COLO829 (cell line): ENCODE measurements at places on chromosomes 1 and 21.

DNA sequence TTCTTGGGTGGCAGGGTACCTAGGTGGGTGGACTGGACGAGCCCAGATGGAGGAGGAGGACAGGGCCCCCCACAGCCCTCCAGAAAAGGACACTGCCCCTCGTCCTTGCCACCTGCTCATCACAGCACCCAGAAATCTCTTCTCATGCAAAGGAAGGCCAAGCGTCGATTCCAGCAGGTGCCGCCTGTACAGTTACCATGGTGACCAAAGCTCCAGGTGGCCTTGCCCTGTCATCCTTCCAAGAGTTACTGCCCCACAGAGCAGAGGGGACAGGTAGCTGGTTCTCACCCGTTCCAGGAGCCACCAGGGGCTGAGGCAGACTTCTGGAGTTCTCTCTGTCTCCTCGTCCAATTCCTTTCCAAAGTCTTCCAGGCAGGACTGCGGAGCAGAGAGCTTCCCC lies 119.9 kb upstream of the VAMP3 start:
- DNase-seq: no peak

DNA sequence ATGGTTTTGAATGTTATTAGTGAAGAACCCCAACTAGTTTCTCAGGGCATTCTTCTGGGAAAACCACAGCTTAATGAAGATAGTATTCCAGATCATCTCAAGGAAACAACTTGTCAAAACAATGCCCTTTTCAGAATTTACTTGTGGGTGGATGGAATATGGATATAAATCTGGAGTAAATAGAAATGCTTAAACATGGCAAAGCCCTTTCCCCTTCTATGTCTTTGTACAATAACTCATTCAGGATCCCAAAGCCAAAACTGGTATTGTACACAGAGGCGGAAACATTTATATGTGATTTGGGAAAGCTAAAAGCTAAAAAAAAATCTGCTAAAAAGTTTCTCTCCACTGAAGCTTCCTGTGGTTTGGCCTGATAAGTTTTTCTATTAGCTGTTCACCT lies 55.5 kb upstream of the RGS5 start:
- peak; percentile 92 for DNase-seq

- DNase-seq: no peak
These were observed 27.7 kb upstream of the PDXK start for GRCh38 chr21:43691086-43691795.

GRCh38 chr1:223706077-223706973 lies 6.0 kb upstream of the CAPN2 start:
- DNase-seq: no peak

DNA sequence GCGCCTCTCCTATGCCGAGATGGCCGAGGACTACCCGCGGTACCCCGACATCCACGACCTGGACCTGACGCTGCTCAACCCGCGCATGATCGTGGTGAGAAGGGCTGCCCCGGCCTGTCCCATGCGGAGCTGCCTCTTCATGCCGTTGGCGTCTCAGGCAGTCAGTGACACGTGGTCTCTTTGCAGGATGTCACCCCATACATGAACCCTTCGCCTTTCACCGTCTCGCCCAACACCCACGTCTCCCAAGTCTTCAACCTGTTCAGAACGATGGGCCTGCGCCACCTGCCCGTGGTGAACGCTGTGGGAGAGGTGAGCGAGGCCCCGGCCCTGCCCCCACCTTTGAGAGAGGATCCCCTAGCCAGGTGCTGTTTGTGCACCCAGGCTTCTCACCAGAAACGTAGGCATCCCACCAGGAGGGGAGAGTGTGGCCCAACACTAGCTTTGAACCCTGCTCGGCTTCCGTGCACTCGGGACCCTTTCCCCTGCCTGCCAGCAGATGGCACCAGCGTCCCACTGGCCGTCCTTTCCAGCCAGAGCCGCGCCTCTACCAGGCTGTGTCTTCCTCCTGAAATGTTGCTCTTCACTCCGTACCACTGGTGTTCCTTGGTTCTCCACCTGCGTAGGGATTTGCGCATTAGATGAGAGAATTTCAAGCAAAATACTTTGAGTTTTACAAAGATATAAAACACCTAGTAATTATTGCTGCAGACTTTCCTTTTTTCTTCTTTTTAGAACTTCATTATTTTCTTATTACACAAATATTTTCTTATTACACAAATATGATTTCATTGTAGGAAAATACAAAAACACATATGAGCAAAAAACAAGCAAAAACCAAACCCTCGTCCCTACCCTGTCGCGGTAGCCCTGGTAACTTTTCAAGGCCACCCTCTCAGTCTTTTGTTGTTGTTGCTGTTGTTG lies 9.0 kb downstream of the NPPA start:
- peak; percentile 81 for DNase-seq

DNA sequence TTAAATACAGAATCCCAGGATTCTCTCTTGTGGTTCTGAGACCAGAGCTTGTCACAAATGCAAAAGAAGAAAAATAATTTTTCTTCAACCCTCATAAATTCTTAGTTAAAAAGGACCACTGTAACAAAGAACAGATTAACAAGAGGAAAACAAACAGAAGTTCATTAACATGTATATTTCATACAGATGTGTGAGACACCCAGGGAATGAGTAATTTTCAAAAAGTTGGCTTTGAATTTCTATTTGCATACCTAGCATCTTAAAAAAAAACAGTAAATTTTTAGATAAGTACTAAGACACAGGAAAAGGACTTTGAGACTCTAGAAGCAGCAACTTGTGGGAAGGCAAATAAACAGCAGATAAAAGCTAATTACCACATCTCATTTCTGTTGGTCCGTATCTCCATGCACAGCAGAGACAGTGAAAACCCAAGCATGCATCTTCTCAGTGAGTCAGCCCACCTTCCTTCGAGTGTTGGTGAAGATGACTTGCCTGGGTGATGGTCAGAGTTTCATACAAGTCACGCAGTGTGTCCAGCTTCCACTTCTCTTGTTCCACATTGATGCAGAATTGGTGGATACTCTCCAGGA lies 399.9 kb upstream of the ADAMTS5 start:
- no peak for DNase-seq

DNA sequence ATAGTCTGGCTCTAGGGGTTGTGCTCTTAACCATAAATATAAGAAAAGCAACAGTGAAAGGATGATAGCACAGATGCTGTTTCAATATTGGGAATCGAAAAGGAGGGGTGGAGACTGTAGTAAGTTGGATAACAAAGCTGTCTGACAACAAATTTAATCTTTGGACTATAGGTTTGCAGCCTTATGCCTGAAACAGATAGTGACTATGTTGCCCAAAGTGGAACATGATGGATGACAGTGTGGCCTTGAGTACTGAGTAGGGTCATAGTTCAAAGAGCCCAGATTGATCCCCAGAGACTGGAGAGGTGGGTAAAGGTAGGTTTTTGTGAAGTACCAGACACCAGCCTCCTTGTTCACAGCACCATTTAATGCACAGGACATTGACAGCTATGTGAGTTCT lies 144.0 kb upstream of the PALMD start:
- DNase-seq: no peak

GRCh38 chr1:240610636-240611035 lies 1.3 kb downstream of the GREM2 start:
- no peak for DNase-seq

DNA sequence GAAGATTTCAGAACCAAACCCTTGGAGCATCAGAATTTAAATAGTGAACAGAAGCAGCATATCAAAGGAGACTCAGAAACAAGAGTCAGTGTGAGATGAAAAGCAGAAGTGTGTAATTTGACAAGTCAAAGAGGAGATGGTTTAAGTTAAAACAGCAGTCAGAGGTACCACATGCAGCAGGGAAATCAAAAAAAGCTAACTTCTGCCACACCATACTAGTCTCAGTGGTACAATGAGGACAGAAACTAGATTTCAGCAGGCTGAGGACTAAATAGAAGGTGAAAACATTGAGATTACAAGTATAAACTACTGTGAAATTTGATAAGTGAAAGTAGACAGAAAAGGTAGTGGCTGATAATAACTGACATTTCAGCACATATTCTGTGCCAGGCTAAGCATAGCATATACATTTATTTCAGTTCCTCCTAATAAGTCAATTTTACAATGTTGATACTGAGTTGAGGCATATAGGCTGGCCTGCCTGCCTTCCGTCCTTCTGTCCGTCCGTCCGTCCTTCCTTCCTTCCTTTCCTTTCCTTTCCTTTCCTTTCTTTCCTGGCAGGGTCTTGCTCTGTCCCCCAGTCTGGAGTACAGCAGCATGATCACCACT lies 12.6 kb downstream of the SUCO start:
- no peak for DNase-seq

DNA sequence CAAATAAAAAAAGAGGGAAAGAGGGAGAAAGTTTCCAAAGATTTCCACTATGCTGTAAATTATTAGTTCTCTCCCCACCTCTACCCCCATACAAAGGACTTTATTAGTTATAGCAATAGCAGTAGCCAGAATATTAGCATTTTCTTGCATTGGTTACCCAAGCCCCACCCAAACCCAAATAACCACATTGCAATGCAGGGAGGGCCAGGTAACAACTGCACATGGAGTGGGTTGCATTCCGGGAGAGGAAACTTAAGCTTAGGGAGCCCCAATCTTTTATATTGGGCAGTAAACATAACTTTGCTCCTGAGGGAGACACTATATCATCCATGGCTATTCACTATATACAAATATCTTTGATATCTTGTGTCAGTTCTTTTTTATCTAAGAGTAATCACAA lies 6.0 kb downstream of the ADIPOR1 start:
- no peak for DNase-seq

DNA sequence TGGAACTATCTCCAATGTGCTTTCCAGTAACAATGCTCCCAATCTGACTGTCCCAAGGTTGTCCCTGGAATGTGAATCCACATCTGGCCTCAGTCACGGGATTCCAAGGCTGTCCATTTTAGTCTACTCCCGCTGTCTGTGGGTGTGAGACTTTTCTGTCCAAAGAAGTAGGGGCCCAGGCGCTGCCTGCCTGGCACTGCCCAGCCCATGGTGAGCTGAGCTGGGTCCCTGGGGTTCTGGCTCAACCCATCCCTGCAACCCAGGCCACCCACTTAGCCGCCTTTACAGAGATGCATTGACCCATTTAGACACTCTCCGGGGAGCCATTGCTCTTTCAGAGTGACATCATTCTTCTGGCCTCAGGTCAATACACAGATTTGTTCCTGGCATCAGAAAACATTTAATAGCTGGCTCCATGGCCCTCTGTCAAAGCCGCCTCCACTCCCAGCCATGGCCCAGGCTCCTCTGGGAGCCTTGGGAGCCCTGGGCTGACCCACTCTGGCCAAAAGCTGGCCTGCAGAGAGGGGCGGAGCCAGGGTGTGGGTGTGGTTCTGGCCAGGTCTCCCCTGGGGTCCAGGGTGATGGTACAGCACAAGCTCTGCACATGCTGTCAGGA lies 47.2 kb upstream of the PAX7 start:
- no peak for DNase-seq

GRCh38 chr1:175597969-175598765 lies 145.2 kb downstream of the TNR start:
- DNase-seq: no peak

- no peak for DNase-seq
These were observed 124.8 kb downstream of the KCNN3 start for GRCh38 chr1:154745286-154745731.

DNA sequence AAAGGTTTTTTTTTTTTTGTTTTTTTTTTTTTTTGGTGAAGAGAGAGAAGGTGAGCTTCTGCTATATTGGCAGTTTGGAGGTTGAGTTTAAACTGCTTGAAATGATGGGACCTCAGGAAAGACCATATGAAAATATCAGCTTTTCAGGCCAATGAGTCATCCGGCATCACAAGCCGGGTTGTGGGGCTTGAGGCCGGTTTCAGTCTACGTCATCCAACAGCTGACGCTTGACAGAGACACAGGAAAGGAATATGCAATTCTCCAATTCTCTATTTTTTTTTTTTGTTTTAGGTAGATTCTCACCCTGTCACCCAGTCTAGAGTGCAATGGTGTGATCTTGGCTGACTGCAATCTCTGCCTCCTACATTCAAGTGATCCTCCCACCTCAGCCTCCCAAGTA lies 52.4 kb downstream of the KCNJ6 start:
- DNase-seq: no peak

GRCh38 chr1:206555473-206555935 lies 48.2 kb downstream of the RASSF5 start:
- DNase-seq: no peak

DNA sequence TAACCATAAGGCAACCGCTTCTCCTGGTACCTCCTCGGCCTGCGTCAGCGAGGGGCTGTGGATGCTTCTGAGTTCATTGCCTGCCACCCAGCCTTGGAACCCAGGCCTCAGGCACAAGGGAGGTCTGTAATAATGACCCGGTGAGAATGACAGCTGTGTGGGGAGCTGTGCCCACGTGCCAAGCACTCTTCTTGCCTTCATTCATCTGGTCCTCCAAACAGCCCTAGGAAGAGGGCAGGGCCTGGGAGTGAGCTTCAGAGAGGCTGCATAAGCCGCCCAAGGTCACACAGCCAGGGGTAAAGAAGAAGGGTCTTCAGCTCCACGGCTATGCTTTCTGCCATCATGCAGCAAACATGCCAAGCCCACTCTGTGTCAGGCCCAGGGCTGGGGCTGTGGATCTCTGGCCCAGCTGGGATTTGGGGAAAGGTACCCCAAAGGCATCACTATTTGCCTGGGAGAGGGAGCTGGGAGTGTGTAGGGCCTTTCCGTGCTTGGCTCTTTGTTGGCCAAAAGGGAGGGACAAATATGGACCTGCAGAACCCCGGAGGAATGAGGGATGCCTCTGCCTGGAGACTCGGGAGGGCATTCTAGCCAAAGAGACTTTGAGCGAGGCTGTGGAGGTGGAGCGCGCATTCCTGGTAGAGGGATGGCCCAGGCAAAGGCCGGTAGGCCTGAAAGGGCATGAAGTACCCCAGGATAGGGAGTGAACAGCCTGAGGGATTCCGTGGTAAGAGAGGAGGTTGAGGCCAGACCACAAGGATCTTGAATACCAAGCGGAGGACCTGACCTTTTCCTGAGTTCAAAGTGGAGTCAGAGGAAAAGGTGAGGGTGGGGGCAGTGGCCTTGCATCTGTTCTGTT lies 10.1 kb upstream of the EDN2 start:
- no peak for DNase-seq

DNA sequence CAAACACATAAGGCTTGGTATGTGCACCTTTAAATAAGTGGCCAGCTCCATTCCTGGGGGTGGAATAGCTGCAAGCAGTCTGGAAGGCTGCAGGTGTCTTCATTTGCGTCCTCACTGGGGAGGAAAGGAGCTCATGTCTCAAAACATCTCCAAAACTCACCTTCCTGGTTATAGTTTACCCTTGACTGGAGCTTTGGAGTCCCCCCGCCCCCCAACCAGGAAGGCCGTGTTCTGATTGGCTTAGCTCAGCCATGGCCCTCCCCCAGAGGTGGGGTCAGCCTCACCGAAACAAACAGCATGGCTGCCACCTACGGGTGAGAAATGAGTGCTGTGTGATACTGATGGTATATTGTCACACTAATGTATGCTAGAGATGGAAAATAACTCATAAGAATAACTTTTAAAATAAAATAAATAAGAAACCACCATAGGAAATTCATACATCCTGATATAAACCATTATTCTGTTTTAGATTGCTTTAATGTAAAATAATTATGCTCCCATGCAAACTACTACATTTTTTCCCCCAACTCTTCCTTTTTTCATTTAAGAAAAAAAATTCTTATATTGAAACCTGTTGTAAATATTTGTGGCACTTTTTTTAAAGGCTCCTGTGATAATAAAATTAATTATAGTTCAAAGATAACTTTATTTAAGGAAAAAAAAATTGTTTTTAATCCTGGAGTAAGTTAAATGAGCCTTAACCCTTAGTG lies 90.8 kb downstream of the ZP4 start:
- DNase-seq: peak; percentile 88
